CD4-positive, alpha-beta memory T cell (primary cell): ENCODE measurements at places on chromosomes 13 and 19. TPM values are rescaled to one million over a fixed set of nuclear protein-coding genes. Genes with fewer than 3 reads are reported as not detected.

GRCh38 chr13:24071423-24072075 lies 89.0 kb upstream of the SPATA13 start:
- H3K36me3 ChIP-seq: no peaks in the 10 kb centered on the region
- no peak overlapping the region for H3K4me3 ChIP-seq
- no peaks in the 10 kb centered on the region for H3K4me1 ChIP-seq
- no peak overlapping the region for H3K27ac ChIP-seq
- no peak for DNase-seq

DNA sequence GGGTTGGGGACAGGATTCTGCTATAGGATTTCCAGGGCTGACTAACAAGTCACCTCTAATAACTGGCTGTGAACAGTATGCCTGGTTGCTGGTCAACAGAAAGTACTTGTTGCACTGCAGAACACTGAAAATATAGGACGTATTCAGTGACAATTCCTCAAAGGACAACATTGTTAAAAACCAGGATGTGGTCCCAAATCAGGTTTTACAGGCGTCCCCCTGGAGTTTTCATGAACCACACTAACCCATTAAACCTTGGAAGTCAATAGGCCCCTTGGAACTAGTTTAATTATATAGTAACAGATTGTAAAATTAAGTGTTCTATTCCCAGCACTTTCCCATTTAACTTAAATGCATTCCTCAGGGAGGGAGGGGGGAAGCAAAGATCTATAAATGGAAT lies 495.4 kb downstream of the TBC1D4 start:
- no peak overlapping the region for H3K27ac ChIP-seq
- no peaks in the 10 kb centered on the region for H3K27me3 ChIP-seq
- H3K36me3 ChIP-seq: no peaks in the 10 kb centered on the region
- H3K4me3 ChIP-seq: no peak overlapping the region
- H3K4me1 ChIP-seq: no peaks in the 10 kb centered on the region

KLK12 gene
- not detected for total RNA-seq

TINCR gene
- 1.4 TPM for total RNA-seq

KASH5 gene
- total RNA-seq: 0.69 TPM

DNA sequence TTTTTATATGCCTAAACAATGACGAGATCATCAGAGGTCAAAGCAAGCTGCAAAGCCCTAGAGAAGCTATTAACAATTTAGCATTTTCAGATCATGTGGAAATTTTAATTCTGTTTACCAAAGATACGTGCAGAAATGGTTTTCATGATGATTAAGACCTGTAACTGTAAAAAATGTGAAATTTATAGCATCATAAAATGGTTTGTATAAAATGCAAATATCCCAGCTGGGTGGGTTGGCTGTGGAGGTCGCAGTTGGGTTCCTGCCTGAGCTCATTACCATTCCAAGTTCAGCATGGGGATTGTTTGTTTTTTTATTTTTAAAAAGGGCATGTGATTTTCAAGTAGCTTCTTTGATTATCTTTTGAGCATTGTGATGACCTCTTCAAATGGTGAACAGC lies 47.9 kb upstream of the SIAH3 start:
- no peak overlapping the region for H3K27ac ChIP-seq
- H3K27me3 ChIP-seq: no peaks in the 10 kb centered on the region
- no peaks in the 10 kb centered on the region for H3K36me3 ChIP-seq
- H3K4me3 ChIP-seq: no peak overlapping the region

GRCh38 chr19:28914173-28914572 lies 298.8 kb downstream of the UQCRFS1 start:
- no peak overlapping the region for H3K27ac ChIP-seq
- no peak for DNase-seq
- H3K4me1 ChIP-seq: no peaks in the 10 kb centered on the region
- no peaks in the 10 kb centered on the region for H3K27me3 ChIP-seq
